ENCODE measurements at places on chromosomes 4 and X. TPM values are rescaled to one million over a fixed set of nuclear protein-coding genes. Genes with fewer than 3 reads are reported as not detected.

The HADH gene
- total RNA-seq, result 249 TPM

The CABS1 gene
- total RNA-seq, result not detected

The FAM114A1 gene
- total RNA-seq, result 20.3 TPM

The MAB21L2 gene
- 0.11 TPM for total RNA-seq

The GAB1 gene
- total RNA-seq, result 72.5 TPM

The USP46 gene
- 55.3 TPM for total RNA-seq

The UNC5C gene
- total RNA-seq, result 2.0 TPM

The MAGEC3 gene
- not detected for total RNA-seq

The BMPR1B gene
- total RNA-seq, result 1.4 TPM

The PNMA5 gene
- not detected for total RNA-seq

The MAGED4B gene
- total RNA-seq, result 0.67 TPM

The DYNLT3 gene
- total RNA-seq, result 13.6 TPM

The CSAG3 gene
- not detected for total RNA-seq

The JAKMIP1 gene
- not detected for total RNA-seq

The SAGE1 gene
- total RNA-seq, result not detected

The TLR2 gene
- total RNA-seq, result 3.5 TPM

The BEX1 gene
- 0.97 TPM for total RNA-seq

The CFAP299 gene
- total RNA-seq, result not detected

The IL13RA2 gene
- not detected for total RNA-seq

The VSIG4 gene
- total RNA-seq, result 56.6 TPM

The LIAS gene
- 31.4 TPM for total RNA-seq

The CXCL9 gene
- total RNA-seq, result 0.32 TPM

The CENPVL1 gene
- not detected for total RNA-seq

The ANOS1 gene
- total RNA-seq, result 4.5 TPM

The KIF4A gene
- total RNA-seq, result 0.19 TPM

The NUDT10 gene
- total RNA-seq, result 0.13 TPM

The ARMCX1 gene
- 29.8 TPM for total RNA-seq

The ARHGEF38 gene
- not detected for total RNA-seq

The ESX1 gene
- total RNA-seq, result not detected

The BMX gene
- total RNA-seq, result 1.8 TPM

Data from Right ventricle myocardium superior (tissue), 1 donor.